ENCODE measurements at places on chromosomes 4 and X.

GRCh38 chrX:111877681-111878080 lies 1.7 kb downstream of the TRPC5OS start:
- DNase-seq: no peak

DNA sequence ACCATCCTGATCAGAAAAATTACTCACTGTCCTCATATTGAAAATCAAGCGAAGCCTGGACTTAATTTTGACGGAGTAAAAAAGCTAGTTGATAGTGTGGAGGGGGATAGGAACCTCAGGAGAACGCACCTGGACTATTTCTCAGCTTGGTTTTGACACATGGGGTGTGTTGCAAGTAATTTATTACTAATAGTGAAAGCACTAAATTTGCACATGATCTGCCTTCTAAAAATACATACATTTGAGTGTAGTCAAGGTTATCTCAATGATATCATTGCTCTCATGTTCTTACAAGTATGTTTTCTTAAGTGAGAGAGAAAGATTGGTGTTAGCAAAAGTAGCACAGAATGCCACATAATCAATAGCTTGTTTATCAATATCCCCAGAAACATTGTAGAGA lies 29.5 kb downstream of the LRIT3 start:
- DNase-seq: no peak

- no peak for DNase-seq
These were observed 41.9 kb upstream of the CBR4 start for GRCh38 chr4:169051761-169052593.

DNA sequence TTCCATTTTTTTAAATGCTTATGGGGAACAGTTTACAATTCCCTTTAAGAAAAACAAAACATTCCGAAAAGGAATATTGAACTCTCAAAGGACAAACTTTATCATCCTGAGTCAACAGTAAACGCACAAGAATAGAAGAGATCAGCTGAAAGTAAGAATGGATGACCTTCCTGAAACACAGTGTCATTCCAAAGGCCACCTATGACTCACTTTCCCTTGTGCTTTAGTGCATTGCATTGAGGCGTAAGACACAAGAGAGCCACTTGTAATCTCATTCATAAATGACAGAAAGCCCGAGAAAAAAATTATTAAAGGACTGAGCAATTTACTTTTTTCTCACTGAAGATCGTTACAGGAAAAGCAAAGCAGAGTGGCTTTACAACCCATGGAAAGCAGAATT lies 1062.4 kb upstream of the DIAPH2 start:
- no peak for DNase-seq

- no peak for DNase-seq
These were observed 77.1 kb downstream of the SORBS2 start for GRCh38 chr4:185734930-185735329.

DNA sequence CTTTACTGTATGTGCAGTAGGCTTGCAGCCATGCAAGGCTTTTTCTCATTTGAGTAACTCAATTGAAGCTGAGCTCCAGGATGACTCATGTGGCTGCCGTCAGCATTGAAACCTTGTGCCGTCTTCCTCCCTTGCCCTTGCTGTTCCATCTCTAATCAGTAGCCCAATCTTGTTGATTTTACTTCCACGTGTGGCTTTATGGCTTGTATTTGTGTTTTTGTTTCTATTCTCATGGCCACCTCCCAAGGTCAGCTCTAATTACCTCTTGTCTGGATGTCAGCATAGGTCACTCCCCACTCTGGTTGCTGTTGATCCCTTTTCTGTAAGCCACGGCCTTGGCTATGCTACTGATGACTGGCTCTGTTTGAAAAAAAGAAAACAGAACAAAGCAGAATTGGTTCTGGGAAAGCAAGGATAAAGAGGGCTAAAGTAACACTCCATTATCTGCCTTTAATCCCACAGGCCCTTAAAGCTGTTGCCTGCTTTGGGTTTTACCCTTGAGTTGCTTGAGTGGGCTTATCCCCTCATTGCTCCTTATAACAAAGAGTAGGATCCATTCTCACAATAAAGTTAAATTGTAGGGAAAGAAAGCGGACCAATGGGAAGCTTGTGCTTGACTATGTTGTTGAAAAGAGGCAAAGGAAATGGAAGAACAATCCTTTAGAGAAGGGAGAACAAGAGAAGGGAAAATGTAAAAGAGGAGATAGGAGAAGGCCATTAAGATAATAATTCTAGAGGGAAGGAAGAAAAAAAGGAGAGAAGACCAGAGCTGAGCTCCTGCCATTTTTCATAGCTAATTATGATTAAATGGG lies 173.9 kb upstream of the PGRMC2 start:
- DNase-seq: no peak

DNA sequence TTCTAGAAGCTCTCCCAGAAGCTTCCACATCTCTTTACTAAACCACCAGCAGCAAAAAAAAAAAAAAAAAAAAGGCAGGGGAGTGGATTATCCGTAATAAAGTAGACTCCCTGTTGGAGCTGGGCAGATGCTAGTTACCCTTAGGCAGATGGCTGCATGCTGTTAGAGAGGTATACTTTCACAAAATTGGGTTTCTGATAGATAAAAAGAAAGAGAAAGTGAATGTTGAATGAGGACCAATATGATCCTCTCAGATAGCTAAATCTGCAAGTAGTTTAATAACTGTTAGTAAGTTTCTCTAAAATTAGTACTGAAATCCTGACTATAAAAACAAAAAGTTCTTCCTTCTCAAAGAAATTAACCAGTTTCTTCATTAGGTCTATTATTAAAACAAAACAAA lies 195.4 kb downstream of the ANAPC10 start:
- no peak for DNase-seq

DNA sequence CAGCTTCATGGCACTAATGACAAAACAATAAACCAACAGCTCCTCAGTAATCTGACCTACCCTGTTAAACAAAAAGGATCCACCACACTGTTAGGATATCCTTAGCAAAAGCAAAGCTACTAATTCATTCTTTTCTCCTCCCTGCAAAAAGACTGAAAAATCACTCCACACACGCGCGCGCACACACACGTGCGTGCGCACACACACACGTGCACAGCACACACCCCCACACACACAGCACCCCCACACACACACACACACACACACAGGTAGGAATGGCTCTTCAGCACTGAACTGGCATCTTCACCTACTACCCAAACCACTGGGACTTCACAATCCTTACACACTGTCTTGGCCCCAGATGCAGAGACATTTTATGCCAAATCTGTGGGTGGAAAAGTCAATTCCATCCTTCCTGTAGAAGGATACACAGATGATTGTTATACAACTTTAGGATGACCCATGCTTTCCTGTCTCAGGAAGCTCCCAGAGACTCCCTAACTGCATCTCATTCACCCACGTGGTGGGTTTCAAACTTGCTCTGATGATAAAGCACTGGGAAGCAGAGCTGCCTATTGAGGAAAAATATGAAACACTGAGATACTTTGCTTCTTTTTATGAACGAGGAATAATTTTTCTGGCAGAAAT lies 102.5 kb downstream of the TSPAN5 start:
- DNase-seq: no peak

- peak; percentile 11 for DNase-seq
These were observed 674 bp downstream of the SH3D19 start for GRCh38 chr4:151324752-151325110.

GRCh38 chrX:109475174-109475891 lies 6.6 kb downstream of the GUCY2F start:
- DNase-seq: peak; percentile 1

DNA sequence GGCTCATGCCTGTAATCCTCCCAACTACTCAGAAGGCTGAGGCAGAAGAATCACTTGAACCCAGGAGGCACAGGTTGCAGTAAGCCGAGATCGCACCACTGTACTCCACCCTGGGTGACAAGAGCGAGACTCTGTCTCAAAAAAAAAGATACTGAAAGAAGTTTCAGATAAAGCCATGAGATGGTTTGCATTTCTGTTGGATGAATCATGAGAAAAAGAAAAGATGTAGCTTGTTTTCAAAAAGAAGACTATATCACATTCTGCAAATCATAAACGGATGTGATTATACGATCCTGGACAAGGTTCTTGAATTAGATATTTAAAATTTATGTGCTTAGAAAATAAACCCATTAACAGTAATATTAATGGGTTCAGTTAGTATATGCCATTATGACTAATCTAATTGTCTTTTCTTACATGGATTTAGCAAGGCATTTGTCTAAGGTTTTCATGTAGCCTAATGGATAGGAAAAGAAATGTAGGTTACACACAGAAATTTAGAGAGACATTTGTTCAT lies 345.9 kb downstream of the SLC7A11 start:
- DNase-seq: no peak

GRCh38 chr4:129342819-129343408 lies 247.0 kb downstream of the C4orf33 start:
- DNase-seq: no peak

GRCh38 chr4:78763251-78763650 lies 12.9 kb upstream of the BMP2K start:
- DNase-seq: no peak

DNA sequence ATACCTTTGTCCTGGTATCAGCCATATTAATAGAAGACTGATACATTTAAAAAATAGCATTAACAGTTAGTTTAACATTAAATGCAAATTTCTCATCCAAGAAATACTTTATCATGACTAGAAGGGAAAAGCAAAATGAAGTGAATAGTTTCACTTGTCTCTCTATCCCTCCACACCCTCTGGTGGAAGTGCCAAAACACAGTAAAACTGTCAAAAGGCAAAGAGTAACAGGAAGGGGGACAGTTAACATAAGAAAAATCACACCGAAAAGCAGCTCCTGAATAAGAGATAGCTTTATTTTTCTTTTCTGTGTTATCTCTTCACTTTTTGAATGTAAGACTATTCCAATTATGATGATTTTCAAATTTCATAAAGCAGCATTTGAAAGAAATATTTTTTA lies 187.2 kb downstream of the FBXW7 start:
- no peak for DNase-seq

GRCh38 chr4:153018031-153018430 lies 81.9 kb downstream of the FHDC1 start:
- no peak for DNase-seq

GRCh38 chr4:77052352-77052751 lies 23.4 kb downstream of the CCNI start:
- DNase-seq: peak; percentile 36

DNA sequence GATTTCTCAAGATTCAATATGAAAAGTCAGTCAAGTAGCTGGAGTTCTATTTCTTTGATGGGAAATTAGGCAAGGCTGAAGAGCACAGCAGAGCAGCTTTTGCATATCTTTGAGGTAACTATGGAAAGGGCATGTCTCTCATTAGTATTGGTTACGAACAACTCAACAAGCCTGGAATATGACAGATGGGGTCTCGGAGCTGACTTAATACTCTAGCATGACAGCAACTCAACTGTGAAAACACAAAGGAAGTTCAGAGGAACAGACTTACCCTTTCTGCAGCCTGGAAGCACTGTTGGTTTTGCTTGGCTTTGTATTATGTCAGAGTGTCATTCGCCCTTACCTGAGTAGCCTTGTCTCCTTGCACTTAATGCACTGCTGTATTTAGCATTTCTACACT lies 79.9 kb upstream of the AADAT start:
- DNase-seq: no peak

- DNase-seq: no peak
These were observed 12.0 kb upstream of the LRAT start for GRCh38 chr4:154731756-154732155.

GRCh38 chrX:130539721-130540321 lies 138.0 kb downstream of the RBMX2 start:
- peak; percentile 43 for DNase-seq

- no peak for DNase-seq
These were observed 79.2 kb downstream of the F11 start for GRCh38 chr4:186345184-186345583.

- no peak for DNase-seq
These were observed 177.4 kb downstream of the PALLD start for GRCh38 chr4:168674077-168674747.

DNA sequence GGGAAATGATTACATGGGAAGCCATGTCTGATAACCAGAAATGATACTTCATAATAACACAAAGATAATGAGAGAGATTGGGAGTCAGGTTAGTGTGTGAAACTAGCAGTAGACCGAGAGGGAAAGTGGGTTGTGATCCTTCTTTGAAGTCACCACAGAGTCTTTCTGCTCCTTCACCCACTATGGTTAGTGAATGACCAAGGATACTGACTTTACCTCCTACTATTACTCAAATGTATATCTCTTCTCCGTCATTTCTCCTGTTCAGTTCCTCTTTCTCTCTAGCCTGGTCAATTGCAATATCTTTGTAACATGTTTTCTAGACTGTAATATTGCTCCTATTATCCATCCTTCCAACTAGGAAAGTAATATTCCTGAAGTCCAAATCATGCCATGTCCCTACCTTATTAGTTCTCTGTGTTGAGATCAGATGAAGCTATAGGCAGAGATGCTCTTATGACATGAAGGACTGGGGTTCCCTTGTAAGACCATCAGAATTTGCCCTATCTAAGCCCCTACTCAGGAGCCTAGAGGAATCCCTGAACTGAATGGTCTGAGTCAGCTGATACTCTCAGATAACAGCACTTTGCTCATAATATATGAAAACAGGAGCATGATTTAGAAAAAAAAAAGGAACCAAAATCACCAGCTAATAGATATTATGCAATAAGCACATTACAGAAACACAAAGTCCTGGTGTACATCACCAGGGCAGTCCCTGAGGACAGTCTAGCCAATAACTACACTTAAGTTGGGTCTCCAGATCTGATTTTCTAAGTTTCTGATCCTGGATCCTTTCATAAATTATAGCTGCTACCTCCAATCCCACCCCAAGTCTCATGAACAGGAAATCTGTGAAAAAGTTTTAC lies 81.2 kb downstream of the SHROOM3 start:
- no peak for DNase-seq

- no peak for DNase-seq
These were observed 25.3 kb downstream of the TSC22D3 start for GRCh38 chrX:107750263-107750662.

DNA sequence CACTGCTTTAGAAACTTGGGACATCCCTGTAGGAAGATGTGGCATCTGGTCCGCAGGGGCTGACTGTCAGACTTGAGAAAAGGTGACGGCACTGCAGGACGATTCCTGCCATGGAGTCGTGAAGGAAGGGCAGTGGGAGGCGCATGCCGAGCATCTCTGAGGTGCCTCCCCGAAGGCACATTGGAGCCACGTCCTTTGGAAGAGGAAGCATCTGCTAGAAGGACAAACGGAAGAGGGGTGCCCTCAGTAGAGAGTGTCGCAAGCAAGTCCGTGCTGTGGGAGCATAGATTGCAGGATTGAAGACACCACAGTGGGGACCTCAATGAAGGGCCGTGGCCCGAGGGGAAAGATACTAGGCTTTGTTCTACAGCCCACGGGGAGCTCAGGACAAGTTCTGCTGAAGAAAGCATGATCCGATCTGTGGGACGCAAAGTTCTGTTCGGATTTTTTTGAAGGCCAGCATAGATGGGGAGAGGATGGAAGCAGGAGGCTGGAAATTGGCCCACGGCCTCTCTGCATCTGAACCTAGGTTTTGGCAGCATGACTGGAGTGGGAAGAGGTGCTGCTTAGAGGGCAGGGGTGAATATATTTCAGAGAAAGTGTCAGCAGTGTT lies 24.2 kb upstream of the HELT start:
- DNase-seq: no peak

DNA sequence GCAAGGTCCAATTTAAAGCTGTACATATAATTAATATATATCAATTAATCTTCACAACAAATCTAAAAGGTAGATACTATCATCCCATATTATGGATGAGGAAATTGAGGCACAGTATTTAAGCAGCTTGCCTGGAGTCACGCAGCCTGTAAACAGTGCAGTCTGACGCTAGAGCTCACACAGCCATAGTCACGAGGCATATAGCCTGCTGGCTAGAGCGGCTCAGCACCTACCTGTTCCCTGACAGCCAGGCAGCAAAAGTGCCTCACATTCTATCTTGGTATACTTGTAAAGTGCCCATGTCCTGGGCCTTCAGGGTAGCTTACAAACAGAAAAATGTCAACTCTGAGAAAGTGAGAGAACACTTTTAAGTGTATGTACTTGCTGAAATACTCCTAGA lies 222.6 kb upstream of the NEIL3 start:
- DNase-seq: no peak

All from stimulated activated CD4-positive, alpha-beta T cell treated with anti-CD3 and anti-CD28 coated beads, Interleukin-1b, Interleukin-23, amount 100 ng/mL, for 48 hours (primary cell).